ENCODE measurements at places on chromosomes 7 and 10.

DNA sequence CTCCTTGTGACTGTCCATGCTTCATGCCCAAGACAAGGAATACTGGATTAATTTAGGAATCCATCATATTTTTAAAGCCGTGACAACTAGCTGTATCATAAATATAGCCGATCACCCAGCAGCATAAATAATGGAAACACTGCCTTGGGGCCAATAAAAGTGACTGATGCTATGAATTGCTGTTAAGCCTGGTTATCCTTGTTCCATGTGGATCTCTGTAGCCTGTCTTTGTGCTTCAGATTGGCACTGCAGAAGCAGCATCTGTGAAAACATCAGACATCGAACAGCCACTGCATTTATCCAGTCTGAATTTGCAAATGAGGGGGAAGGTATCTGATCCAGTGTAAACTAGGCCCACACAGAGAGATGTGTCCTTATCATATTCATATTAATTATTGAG, 1181.8 kb downstream of the SORCS1 start:
- no peak for DNase-seq

- DNase-seq: no peak
Observed at GRCh38 chr10:96632974-96633710, 46.3 kb upstream of the TM9SF3 start.

DNA sequence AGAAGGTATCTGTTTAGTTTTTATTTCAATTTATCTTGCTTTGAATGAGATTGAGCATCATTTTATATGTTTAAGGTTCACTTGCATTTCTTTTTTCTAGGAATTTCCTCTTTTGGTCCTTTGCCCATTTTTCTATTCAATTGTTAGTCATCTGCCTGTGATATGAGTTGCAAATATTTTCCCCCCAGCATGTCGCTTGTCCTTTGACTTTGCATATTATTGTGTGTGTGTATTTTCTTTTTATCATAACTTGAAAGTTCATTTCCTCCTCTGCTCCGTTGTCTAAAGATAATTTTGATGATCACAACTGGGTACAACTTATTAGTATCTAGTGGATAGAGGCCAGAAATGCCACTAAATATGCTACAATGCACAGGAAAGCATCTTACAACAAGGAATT, 132.7 kb upstream of the MDFIC start:
- no peak for DNase-seq

- DNase-seq: no peak
Observed at GRCh38 chr10:89022734-89023133, 32.1 kb downstream of the FAS start.

GRCh38 chr10:73876157-73876556, 1.8 kb upstream of the CAMK2G start:
- no peak for DNase-seq

- no peak for DNase-seq
Observed at GRCh38 chr7:47194516-47195057, 387.3 kb downstream of the TNS3 start.

- DNase-seq: no peak
Observed at GRCh38 chr10:75003891-75004290, 107.6 kb upstream of the SAMD8 start.

DNA sequence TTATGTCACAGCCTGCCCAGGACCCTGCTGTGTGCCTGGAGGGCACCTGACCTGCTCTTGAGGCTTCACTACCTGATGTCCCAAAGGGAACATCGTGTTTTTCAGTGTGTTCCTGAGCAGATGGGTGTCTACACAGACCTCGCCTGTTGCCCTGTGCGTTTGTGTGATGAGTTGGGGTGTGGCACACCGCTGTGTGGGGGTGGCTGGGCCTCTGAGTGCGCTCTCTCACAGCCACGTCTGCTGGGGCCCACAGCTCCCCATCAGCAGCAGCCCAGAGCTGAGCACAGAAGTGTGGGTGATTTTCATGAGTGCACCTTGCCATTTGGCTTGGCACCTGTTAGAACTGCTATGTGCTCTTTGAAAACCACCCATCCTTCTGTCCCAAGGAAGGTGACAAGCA, 121.5 kb downstream of the NKX6-2 start:
- DNase-seq: no peak

GRCh38 chr7:152436111-152436930, 518 bp upstream of the KMT2C start:
- DNase-seq: peak; percentile 98

DNA sequence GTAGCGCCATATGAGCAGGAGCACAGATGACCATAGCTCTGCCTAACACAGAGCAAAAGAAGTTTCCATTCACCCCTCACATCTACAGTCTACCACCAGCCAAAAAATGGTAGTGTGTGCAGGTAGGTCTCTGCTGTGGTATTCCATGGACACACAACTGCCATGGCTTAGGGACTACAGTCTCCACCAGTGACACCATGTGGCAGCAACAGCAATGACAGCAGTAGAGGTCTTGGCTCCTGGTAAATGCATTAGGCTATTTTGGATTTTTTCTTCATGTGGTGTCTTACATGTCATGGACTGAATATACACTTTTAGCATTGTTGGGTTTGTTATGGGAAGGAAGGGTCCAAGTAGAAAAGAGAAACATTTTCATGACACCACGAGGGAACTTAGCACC, 70.1 kb upstream of the CABCOCO1 start:
- peak; percentile 15 for DNase-seq

DNA sequence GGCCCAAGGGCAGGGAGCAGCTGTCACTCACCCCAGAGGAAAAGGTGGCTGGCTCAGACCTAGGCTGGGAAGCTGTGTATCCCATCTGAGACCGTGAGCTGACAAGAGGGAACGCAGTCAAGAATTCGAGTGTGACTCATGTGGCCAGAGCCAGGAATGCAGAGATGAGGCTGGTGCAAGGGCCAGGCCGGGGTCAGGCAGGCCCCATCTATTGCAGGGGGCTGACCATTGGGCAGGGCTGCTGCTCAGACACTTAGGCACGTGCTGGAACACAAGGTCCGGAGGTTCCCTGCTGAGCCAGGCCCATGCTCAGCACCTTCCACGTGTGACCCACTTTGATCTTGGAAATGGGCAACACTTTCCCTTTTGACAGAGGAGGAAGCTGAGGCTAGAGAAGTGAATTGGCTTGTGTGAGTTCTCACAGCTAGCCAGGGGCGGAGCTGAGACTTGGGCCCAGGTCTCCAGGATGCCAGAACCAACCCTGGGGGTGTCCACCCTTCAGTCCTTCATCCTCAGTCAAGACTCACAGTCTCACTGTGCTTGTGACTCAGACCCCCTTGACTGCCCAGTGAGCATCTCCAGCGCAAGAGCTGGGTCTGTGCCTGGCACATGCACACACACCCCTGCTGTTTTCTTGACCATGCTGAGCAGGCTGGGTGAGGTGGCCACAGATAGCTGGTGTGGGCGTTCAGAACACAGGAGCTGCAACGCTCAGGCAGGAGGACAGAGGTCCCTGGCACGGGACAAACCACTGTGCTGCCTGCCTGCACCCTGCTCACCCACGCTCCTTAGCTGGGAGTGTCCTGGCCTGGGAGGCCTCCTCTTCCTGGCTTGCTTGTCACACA, 47.6 kb upstream of the PPIF start:
- DNase-seq: no peak

DNA sequence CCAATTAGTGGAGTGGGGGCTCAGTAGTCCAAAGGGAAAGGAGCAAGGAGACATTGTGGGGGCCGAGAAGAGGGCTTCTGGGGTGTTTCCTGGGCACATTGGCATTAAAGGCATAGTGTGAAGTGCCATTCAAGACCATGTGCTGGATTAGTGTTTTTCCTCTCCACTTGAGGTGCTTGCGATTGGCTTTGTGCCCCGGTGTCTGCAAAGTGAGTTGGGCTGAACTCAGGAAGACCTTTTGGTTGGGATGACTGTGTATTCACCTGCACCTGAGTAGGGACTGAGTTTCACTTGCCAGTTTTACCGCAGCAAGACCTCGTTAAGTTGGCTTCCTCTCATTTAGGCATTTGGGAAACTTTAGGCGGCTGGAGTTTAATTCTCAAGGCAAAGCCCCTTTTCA, 73.0 kb downstream of the TCF7L2 start:
- no peak for DNase-seq

DNA sequence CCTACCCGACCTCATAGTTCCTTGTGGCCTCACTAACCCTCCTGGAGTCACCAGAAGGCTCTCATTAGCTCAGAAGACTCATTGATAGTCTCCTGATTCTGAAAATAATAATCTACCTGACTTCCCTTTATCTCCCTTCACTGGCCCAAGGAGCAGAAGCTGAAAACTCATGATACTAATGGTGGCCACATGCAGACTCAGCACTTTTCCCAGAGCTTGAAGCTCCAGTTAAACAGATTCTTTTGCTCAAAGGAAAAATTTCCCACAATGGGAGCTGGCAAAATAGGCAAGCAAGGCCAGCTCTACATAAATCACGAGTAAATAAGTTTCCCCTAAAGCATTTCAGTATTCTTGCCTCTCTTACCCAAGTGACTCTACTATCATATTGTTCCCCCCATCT, 8.2 kb downstream of the NAPEPLD start:
- no peak for DNase-seq

DNA sequence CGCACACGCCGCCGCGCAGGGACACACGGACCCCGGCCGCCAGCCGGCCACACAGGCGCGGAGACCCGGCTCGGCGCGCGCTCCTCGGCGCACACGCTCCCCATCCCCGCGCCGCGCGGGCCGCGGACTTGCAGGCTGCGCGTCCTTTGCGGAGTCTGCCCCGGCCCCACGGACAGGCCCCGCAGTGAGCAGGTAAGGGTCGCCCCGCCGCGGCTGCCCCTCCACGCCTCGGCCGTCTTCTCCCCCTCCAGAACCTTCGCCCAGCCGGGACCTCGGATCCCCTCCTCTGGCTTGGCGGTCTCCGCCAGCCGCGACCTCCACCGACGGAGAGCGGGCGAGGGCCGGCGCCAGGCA, 356 bp downstream of the ADCYAP1R1 start:
- no peak for DNase-seq

- DNase-seq: no peak
Observed at GRCh38 chr10:61486738-61487396, 33.7 kb upstream of the TMEM26 start.

DNA sequence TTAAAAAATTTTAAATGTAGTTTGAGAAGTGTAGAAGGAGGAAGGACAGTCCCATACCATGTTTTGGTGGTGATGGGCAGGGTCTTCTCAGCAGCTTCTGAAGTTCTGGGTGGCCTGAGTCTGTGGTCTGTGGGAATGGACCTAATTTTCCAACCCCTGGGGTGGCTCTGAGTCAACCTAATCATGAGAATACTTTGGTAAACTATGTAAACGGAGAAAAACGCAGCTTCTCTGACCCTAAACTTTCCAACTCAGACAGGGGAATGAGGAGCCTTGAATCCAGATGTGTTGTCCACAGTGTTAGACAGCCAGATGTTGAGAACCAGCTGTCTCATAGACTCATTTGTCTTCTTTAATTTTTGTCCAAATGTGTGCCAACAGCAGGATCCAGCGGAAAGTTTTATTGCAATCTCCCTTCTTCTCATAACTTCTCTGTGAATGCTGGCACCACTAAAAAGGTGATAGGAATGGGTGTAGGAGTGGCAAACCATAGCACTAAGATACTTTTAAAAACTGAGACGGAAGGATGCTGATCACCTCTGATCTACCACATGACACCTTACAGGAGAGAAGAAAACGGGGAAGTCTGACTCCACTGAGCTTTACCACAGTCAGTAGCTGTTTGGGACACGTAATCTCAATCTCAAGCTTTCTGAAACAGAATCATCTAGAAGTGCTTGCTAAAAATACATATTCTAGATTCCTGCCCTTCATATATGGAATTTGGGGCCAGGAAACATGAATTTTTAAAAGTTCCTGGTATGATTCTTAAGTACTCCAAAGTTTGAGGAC, 90.5 kb upstream of the PHYHIPL start:
- DNase-seq: no peak

DNA sequence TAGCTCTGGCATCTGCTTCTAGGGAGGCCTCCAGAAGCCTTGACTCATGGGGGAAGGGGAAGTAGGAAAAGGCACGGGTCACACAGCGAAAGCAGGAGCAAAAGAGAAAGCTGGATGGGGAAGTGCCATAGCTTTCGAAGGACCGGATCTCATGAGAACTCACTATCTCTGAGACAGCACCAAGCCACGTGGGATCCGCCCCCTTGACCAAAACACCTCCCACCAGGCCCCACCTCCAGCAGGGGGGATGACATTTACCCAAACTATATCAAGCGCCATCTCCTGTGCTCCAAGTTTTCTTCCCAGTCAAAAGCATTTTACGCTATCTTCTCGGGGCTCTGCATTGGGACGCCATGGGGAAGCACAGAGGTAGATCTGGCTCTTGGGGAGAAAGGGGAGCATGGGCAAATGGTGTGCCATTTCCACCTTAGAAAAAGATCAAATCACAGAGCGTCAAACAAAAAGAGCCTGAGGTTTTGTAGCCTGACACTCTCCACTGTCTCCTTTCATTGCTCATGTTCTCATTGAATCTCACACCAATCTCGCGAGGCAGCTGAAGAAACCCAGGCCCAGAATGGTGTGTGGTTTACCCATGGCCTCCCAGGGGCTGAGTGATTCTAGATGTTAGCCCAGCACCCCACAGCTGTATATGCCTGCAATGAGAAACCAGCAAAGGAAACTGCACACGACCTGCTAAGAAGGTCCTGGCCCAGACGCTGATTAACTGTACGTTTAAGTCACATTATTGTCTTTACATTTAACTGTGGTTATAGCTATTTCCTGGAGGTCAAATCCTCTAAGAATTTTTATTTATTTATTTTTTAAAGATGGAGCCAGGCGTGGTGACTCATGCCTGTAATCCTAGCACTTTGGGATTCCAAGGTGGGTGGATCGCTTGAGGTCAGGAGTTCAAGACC, 8.1 kb upstream of the OLAH start:
- DNase-seq: no peak

- no peak for DNase-seq
Observed at GRCh38 chr7:68425377-68425776, 1172.9 kb upstream of the AUTS2 start.

DNA sequence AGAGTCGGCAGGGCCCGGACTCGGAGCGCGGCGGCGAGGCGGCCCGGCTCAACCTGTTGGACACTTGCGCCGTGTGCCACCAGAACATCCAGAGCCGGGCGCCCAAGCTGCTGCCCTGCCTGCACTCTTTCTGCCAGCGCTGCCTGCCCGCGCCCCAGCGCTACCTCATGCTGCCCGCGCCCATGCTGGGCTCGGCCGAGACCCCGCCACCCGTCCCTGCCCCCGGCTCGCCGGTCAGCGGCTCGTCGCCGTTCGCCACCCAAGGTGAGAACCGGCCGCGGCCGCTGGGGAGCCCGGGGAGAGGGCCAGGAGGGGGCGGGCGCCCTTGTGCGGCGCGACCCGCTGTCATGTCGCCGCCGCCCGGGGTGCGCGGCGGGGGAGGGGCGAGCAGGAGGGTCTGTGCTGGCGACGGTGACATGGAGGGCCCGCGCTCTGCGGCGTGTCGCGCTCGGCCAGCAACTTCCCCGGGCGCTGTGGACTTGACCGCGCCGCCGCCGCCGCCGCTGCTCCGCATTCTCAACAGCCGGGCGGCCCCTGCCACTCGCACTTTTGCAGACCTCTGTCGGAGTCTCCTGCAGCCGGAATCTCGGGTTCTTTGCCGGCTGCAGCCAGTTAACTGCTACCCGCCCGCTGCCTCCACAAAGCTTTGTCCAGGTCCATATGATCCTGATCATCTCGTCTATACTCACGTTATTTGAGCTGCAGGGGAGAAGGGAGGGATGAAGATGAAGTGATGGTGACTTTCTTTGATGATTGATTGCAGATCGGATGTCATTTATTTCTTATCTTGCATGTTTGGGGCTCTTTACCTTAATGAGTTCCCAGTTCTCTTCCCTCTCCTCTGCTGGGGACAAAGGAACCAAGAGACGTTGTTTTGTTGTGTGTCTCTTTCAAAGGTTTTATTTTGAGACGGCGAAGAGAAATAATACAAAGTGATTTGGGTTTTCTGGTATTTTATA, 869 bp downstream of the TRIM24 start:
- peak; percentile 62 for DNase-seq

GRCh38 chr10:58560068-58560467, 47.4 kb downstream of the BICC1 start:
- no peak for DNase-seq

- DNase-seq: no peak
Observed at GRCh38 chr10:76017733-76018433, 586.5 kb downstream of the LRMDA start.
